Activated T-helper 1 cell treated with Interleukin-2 at 50 U/mL for 16 hours (primary cell): ENCODE measurements at places on chromosomes 11 and 22.

GRCh38 chr11:75275581-75275980, 35.0 kb downstream of the TPBGL start:
- peak; percentile 69 for DNase-seq

DNA sequence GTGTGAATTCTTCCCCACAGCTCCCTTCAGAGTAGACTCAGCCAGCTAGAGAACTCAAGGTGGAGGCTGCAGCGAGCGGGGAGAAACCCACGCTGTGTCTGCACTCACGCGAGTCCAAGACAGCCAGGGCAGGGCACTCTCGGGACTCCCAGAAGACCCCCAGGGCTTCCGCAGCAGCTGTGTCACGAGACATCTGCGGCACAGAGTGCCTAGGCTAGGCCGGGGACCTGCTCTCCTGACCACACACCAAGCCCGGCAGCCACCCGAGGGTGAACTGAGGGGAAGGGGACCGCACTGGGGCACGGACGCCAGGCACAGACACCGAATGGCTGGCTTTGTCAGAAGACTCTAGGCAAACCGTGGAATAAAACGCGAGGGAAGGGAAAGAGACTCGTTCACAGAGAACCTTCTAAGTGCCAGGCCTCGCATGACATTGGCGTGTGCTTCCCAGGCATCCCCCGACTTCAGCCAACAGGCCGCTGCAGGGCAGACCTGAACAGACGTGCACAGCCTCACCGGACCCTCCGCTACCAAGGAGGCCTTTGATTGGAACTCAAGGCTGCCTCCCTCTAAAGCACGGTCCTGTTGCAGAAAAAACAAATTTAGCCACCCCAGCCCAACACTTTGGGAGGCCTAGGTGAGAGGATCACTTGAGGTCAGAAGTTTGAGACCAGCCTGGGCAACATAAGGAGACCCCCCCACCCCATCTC, 18.2 kb upstream of the MOB2 start:
- DNase-seq = no peak

- DNase-seq = no peak
Observed at GRCh38 chr22:42780070-42780540, 59.4 kb upstream of the A4GALT start.

GRCh38 chr11:79406376-79406775, 34.5 kb downstream of the TENM4 start:
- no peak for DNase-seq

DNA sequence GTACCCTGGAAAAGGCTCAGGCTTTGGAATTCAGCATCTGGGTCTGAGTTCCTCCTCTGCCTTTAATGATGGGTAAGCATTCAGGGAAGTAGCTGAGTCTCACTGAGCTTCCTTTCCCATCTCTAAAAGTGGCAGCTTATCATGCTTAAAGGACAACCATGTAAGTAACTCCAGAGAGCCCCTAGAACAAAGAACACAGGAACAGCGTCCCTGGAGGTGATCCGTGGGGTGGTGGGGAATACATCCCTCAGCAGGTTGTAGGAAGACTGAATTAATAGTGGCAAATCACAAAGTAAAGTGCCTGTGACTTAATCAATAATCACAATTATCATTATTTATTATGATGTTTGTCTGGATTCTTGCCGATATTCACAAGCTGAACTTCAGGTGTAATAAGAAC, 114.7 kb upstream of the ISX start:
- DNase-seq = no peak
